ENCODE measurements at places on chromosomes 4 and X.
A peak's percentile ranks its signal among the peaks of the same experiment; 100 is the strongest.

GRCh38 chr4:95049551-95050233 lies 291.9 kb downstream of the BMPR1B start:
- no peak for DNase-seq

DNA sequence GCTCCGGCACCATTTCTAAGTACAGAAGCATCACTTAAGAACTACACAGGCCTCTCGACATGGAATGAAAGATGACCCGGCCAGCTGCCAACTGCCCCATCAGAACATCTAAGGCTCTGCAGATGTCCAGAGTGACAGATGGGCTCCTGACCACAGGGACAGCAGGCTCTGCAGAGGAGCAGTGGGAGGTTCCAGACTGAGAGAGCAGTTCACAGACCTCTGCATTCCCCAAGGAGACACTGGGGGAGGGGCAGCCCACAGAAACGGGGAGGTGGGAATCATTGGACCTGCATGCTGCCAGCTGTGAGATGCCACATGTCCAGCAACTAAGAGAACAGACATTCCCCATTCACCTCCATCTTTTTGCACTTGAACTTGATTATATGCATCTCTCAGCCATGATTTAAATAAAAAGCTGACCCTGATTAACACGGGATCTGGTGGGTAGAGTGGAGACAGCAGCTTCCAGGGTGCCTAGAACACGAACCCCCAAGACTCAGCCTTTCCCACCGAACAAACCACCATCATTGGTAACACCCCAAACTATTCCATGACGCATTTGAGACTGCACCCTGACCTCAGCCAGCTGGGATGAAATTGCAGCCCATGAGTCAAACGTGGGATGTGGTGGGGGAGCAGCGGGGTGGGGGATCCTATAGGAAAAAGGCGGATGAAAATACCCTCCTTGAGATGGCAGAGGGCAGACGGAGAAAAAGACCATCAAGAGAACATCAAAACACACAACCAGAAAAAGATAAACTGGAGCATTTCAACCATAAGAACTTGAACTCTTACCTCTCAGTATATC lies 47.2 kb downstream of the AFAP1 start:
- no peak for DNase-seq

DNA sequence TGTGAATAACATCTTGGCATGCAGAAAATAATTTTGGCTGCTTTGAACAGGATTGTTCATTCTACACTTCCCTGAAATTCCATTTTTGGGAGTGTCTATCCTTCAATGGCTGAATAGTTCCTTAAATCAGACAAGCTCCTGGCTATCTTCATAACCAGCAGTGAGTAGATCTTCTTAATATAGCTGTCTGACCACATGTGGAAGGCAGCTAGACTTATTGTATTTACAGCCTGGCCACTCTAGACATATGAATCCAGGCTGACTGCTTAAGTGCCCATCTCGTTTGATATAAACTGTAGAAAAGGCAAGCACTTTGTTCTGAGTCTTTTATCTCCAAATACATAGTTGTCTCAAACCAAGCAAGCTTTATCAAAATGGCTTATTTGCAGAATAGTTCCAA lies 40.0 kb downstream of the PWWP3B start:
- DNase-seq = no peak

DNA sequence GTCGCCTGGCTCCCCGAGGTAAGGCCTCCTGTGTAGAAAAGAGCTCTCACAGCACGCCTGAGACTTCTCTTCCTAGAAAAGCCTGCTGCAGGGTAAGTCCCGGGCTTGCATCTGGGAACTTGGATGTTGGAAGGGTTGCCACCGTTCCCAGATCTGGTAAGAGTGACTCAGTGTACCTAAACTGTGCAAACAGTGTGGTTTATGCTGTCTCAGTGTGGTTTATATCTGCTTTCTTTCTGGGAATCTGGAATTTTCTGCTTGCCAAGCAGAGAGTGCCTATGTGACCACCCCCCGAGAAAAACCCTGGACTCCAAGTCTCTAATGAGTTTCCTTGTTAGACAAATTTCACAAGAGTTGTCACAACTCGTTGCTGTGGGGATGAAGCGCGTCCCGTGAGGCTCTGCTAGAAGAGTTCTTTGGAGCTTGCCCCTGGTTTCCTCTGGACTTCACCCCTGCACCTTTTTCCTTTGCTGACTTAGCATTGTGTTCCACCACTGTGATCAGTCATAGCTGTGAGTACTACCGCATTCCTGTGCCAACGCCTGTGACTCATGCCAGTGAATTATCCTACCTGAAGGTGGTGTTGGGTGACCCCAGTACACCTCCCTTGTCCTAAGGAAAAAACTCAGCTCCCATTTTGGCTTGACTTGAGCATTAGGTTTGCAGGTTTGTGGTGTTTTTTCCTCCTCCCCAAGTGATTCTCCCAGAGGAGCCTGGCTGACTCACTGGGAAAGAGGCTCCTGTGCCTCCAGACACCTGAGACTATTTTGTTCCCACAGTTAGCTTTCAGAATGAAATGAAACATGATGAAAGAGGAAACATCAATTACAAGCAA lies 14.5 kb downstream of the SLC2A9 start:
- DNase-seq = no peak

- no peak for DNase-seq
These were observed 48.5 kb upstream of the MYOZ2 start for GRCh38 chr4:119087121-119087520.

- no peak for DNase-seq
These were observed 372.9 kb downstream of the STIM2 start for GRCh38 chr4:27233531-27233930.

GRCh38 chr4:26867914-26868684 lies 7.5 kb downstream of the STIM2 start:
- no peak for DNase-seq

DNA sequence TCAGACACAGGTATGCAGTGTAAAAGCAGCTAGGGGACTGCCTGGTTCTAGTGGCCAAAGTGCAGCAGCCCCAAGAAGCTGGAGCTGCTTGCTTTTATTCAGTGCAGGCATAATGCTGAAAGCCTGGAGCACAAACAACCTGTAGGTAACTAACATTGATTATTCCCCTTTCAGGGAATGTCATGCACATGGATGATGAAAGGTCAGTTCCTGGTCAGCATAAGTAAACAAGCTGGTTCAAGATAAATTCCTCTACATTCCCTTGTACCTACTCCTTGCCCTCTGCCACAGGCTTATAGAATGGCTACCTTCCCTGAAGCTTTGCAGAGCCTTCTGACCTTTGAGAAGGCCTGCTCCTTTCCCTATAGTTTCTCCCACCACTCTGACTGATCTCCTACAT lies 1318.5 kb upstream of the ADGRL3 start:
- DNase-seq = no peak

DNA sequence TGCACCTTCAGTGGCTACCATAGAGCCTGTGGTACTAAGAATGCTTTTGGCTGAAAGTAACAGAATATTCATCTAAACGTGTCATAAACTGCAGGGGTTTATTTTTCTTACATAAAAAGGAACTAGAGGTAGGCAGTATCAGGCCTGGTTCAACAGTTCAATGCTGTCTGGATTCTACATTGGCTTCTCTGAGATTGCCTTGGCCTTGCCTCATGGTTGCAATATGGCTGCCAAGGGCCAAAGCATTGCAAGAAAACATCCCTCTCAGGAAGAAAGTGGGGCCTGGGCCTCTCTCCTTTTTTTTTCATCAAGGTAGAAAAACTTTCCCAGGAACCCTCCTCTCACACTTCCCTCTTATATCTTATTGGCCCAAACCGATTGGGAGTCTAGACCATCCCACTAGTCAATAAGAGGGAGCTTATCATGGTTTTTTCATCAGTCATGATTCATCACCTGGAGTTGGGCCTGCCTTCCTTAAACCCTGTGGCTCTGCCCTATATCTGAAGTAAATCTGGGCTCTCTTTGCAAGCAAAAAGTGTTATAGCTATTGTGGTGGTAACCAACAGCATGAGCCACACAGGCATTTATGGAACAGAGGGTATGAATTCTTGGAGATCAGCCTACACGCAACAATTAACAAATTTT lies 1.8 kb upstream of the DOCK11 start:
- no peak for DNase-seq

DNA sequence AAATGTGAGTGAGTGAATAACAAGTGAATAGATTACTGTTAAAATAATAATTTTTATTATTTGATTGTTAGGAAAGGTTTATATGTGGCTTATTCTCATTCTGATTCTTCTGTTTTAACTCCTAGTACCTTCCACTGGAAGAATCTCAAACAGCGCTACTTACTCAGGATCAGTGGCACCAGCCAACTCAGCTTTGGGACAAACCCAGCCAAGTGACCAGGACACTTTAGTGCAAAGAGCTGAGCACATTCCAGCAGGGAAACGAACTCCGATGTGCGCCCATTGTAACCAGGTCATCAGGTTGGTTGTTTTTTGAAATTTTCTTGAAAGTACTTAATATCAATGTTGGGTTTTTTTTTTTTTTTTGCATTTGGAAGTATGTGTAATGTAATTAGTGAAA lies 117.6 kb upstream of the BMPR1B start:
- DNase-seq = no peak

- no peak for DNase-seq
These were observed 211.3 kb downstream of the PALLD start for GRCh38 chr4:168708108-168708507.

DNA sequence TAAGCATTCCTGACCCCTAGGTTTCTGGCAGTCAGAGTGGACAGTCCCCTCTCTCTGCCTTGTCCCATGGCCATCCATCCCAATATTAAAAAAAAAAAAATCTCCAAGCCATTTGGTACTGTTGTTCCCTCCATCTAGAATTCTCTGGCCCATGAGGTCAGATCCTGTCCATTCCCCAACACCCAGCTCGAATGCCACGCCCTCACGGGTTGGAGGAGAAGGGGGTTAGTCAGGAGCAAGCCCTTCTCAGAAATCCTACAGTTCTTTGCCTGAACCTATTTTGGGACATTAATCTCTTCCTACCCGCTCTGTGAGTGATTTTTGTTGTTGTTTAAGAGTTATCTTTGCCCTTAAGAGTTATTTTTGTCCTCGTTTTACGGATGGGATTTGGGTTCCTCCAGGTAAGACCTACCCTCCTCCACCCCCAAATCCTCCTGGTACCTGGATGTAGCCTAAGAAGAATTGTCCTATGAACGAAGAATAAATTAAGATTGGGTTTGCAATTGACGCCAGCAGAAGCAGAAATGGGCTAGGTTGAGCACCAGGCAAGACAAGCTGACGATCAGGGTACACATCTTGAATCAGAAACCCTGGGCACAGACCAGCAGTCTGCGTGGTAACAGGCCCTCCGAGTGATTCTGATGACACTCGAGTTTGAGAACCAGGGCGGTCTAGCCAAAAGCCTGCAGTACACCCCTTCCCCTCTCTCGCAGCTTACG lies 977 bp downstream of the RNF175 start:
- no peak for DNase-seq

GRCh38 chr4:76990288-76991080 lies 40.9 kb downstream of the SEPTIN11 start:
- DNase-seq = no peak

DNA sequence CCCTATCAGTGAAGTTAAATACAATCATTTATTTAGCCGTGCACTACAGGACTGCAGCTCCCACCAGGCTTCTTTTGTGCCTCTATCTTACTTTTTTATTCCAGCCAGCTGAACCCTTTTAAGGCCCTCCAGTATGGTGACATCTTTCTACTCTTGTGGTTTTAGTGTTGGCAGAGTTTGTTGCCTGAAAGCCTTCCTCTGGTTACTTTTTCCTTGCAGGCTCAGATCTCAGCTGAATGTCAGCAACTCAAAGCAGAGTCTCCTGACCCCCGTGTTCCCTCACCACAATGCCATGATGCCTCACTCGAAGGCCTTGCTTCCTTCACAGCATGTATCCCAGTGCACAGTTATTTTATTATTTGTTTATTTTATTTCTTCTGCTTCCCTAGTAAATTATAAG lies 818.9 kb upstream of the LCORL start:
- DNase-seq = no peak

GRCh38 chrX:7514871-7515599 lies 327.9 kb upstream of the VCX start:
- DNase-seq = no peak

GRCh38 chr4:102867278-102868152 lies 1.3 kb upstream of the CISD2 start:
- DNase-seq = no peak

DNA sequence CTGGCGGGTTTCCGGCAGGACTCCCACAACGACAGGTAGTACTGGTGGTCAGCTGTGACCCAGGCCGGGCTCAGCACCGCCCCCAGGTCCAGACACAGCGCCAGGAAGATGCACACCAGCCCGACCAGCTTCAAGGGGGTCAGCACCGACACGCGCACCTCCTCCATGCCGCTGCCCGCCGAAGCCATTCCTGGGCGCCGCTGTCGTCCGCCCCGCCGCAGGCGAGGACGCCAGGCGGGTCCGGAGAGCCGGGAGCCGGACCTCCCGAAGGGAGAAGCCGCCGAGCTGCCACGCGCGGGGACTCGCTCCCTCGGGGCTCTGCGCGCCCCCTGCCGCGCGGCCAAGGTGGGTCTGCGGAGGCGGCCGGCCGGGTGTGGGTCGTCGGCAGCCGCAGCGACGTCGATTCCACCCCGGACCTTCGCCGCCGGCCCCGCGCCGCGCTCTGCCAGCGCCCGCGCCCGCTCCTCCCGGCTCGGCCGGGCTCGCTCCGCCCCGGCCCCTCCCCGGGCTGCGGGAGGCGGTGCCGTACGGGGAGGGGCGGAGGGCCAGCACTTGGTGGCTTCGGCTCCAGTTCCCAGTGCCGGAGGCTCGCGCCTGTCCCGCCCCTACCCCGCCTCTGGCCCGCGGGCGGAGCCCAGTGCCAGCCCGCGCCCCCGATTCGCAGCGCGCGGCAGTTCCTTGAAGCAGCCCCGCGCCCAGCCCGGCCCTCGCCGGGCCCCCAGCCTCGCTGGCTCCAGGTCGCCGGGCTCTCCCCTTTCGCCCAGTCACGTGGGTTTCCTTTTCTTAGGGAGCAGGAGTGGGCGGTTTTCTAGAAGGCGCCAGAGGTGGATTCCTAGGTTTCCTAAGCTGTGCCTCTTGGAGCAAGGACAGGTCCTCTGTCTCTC lies at the start of gene TMEM47:
TMEM47 (minus strand) TSS at position 444 of the 884 bp plus-strand sequence; CDS start at position 188, 256 bp downstream.
- no peak for DNase-seq

DNA sequence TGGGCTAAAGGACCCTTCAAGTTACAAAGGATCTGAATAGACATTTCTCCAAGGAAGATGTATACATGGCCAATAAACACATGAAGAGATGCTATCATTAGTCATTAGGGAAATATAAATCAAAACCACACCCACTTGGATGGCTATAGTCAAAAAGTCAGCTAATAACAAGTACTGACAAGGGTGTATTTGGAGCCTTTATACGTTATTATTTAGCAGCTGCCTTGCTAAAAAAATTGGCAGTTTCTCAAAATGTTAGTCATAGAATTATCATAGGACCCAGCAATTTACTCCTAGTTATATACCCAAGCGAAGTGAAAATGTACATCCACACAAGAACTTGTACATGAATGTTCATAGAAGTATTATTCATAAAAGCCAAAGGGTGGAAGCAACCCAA lies 112.7 kb upstream of the DUSP21 start:
- no peak for DNase-seq

GRCh38 chrX:18166068-18166467 lies 54.6 kb downstream of the BEND2 start:
- no peak for DNase-seq

- peak; percentile 0 for DNase-seq
These were observed 394.4 kb upstream of the ADGRL3 start for GRCh38 chr4:60805500-60806313.

DNA sequence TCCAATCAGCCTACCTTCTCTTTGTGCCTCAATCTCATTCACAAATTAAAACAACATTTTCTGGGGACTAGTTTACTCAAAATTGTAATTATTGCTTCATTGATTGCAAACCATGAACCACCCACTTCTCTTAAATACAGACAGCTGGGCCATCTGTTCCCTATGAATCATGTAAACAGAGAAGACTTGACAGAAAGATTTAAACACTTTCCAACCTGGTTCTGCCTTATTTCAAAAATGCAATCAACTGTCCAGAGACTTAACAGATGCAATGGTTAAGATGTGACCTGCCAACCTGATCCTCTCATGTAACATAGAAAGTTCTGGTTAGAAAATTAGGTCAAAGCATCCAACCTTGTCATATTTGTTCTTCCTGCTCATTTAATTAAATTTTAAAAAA lies 20.8 kb upstream of the SERTM2 start:
- DNase-seq = peak; percentile 31
